Globus pallidus (tissue), 1 donor: ENCODE measurements at places on chromosomes 2 and 18.

GRCh38 chr2:57536535-57537231 lies 509.9 kb upstream of the VRK2 start:
- no peak for DNase-seq

DNA sequence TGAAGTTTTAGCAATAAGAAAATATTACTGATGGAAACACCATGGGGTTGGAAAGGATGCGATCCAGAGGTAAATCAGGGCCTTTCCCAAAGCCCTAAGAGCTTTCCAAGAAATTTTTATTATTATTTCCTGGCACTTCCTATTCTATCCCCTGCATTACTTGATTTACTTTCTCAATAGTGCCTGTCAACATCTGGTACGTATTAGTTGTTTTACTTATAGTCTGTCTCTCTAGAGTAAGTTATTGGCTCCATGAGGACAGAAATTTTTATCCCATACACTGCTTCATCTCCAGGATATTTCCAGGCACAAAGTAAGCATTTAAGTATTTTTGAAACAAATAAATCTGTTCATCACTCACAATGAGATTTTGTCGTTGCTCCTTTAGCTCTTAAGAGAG lies 18.1 kb downstream of the PPP4R1 start:
- DNase-seq = no peak

DNA sequence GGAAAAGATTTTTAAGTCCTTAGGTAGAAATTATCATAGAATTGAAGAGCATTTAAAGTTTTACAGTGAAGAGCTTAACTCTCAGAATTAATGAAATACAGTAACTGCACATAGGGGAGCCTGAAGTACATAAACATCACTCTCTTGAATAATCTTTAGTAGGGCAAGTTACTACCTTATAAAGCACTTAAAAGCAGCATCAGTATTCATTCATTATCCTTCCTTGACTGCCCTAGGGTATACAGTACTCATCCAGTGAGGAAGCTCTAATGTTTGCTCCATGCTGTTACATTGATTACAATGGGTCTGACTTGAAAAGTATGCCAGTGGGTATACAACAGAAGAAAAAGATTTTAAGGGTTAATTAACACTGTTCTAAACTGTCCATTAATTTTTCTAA lies 66.5 kb downstream of the ATF2 start:
- no peak for DNase-seq

GRCh38 chr2:72803151-72803550 lies 22.7 kb downstream of the EXOC6B start:
- DNase-seq = peak; percentile 84

DNA sequence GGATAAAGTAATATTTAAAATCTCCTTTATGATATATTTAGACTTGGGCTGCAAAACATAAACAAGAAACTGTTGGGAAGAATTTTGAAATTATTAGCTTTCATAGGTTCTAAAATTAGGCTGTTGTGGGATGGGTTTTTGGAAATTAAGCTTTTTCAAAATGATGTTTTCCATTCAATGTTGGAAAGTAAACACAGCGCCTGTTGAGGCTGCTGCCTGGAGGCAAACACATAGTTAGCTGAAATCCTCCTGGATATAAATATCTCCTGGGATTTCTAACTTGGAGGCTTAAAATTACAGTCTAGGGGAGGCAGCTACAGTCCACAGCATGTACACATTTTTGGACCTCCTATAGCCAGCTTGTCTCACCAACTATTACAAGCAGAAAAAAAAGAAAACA lies 197.3 kb downstream of the DCC start:
- DNase-seq = no peak

DNA sequence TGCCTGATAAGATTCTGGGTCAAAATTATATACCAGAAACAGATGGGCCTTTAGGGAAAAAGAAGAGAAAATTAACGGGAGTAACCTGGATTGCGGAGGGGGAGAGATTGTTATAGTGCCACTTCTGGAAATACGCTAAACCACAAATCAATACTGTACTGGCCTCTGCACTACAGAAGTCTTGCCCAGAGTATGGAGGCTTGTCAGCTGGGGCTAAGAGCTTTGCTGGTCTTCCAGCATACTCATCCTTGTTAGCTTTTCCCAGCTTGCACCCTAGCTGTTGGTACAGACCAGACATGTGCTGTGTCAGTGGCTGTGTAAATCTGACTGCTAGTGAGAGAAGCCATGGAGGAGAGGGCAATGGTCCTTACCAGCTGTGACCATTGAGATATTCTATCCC lies 8.9 kb downstream of the AGBL5 start:
- DNase-seq = no peak

- no peak for DNase-seq
These were observed 156.4 kb downstream of the IKZF2 start for GRCh38 chr2:212994976-212995375.

DNA sequence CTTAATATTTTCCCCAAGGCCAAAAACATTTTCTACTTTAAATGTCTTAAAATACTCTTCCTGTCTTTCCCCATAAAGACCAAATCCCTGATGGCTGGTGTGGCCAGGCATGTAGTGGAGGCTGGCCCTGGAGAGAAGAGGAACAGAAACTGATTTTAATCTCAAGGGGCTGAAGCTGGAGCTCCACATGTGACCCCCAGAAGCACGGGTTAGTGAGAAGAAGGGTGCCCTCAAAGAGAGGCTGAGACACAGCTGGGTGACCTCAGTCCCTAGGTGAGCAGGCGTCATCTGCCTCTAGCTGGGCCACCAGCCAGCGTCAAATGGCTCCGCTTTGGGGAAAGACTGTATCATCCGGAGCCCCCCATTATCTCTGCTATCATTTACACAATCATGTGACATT lies 19.3 kb upstream of the TMEM18 start:
- DNase-seq = peak; percentile 9

- no peak for DNase-seq
These were observed 23.3 kb downstream of the ARMC9 start for GRCh38 chr2:231221761-231222160.

GRCh38 chr18:7904529-7904928 lies 337.4 kb downstream of the PTPRM start:
- no peak for DNase-seq

GRCh38 chr2:128308284-128308731 lies 10.4 kb downstream of the HS6ST1 start:
- DNase-seq = peak; percentile 47

DNA sequence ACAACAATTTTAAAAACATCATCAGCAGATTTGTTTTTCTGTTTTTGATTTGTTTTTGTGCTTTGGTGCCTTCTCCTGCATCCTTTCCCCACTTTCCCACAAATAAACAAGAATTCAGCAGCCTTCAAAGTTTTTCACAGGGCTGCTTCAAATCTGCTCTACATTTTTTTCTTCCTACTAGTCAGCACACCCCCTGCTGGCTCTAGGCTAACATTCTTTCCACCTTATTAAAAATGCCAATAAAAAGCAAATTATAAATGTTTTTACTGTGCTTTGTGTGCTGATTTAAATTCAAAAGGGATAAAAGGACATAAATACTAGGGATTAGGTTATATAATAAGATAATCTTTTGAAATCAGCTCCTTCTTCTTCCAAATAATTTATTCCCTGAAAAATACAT lies 6.2 kb upstream of the CNTNAP5 start:
- no peak for DNase-seq

GRCh38 chr2:177195194-177195593 lies 17.4 kb upstream of the HNRNPA3 start:
- DNase-seq = no peak

DNA sequence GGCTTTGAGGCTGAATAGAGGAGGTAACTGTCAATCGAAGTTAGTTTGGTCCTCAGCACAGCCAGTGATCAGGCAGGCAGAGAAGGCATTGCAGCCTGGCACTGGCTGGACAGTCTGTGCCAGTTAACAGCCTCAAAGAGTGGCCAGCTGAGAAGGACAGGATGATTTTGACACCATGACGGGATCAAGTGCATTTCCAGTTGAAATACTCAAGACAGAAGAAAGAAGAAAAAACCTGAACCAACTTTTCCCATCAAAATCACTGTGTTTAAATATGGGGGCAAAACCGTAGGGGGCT lies 96.7 kb upstream of the ZCCHC2 start:
- DNase-seq = no peak
